Activated naive CD8-positive, alpha-beta T cell treated with anti-CD3 and anti-CD28 coated beads, Interleukin-2, amount 10 ng/mL, durations not matched to agents 7 days and 5 days (primary cell): ENCODE measurements at places on chromosomes 4 and X. TPM values are rescaled to one million over a fixed set of nuclear protein-coding genes. Genes with fewer than 3 reads are reported as not detected.

DNA sequence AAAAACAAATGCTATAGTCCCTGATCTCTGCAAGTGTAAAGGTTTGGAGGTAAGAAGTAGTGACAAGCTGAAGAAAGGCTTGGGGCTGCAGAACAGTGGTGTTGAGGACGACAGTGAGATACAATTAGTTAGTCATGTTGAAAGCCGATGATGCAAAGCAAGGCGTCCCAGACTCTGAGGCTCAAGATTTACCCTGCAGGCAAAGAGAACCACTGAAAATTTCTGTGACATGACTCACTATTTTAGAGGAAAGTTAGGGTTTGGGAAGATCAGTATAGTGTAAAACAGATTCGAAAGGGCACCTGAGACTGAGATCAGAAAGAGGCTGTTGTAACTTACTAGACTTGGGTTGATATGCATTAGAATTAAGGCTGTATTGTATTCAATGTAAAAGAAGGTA is 281.3 kb upstream of the FTHL17 start:
- no peak for DNase-seq

The VCX3B gene
- total RNA-seq = not detected

- DNase-seq = no peak
These were observed 5.6 kb upstream of the TEC start for GRCh38 chr4:48275247-48275646.

GRCh38 chrX:18016941-18017340 is 155.8 kb upstream of the RAI2 start:
- DNase-seq = no peak

GRCh38 chr4:23934915-23935314 is 45.1 kb upstream of the PPARGC1A start:
- DNase-seq = no peak

- DNase-seq = no peak
These were observed 4.7 kb downstream of the SRPX2 start for GRCh38 chrX:100648458-100649417.

DNA sequence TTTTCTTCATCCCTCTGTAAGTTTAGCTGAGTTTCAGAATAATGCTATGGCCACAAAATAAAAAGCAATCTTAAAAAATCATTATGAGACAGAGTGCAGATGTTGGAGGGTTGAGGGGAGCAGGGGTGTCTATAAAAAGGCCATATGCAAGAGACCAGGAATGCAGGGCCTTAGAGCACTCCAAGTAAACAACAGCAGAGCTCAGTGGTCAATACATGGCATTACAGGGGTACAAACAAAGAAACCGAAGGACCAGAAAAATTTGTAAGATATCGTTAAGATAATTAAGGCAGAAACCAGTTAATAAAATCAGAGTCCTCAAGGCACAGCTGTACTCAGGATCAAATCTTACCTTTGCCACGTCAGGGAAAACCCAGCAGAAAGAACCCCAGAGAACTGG is 28.4 kb upstream of the NDST3 start:
- no peak for DNase-seq

The ASB12 gene
- total RNA-seq = 0.22 TPM

- no peak for DNase-seq
These were observed at the start of gene TEX13C for GRCh38 chrX:125319646-125320521. TEX13C (plus strand) TSS chrX:125319871; CDS start chrX:125320120, 249 bp downstream.

The CTAG2 gene
- total RNA-seq = 17.1 TPM

DNA sequence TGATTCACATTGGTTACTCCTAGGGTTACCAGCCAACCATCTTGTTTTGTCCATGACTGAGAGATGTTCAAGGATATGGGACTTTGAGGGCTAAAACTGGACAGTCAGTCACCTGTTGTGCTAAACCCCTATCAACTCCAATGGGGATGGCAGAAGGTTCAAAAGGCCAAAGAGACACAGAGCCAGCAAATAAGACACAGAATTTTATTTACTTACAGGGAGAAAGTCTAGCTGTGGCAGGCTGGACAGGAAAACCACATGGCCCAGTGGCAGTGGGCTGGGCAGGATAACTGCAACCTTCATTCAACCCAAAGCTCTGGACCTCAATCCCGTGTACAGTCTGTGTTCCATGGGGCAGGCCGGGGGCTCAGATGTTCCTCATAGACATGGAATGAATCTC is 326.7 kb upstream of the RPS6KA3 start:
- DNase-seq = no peak

GRCh38 chr4:112060212-112060611 is 85.0 kb upstream of the FAM241A start:
- no peak for DNase-seq

DNA sequence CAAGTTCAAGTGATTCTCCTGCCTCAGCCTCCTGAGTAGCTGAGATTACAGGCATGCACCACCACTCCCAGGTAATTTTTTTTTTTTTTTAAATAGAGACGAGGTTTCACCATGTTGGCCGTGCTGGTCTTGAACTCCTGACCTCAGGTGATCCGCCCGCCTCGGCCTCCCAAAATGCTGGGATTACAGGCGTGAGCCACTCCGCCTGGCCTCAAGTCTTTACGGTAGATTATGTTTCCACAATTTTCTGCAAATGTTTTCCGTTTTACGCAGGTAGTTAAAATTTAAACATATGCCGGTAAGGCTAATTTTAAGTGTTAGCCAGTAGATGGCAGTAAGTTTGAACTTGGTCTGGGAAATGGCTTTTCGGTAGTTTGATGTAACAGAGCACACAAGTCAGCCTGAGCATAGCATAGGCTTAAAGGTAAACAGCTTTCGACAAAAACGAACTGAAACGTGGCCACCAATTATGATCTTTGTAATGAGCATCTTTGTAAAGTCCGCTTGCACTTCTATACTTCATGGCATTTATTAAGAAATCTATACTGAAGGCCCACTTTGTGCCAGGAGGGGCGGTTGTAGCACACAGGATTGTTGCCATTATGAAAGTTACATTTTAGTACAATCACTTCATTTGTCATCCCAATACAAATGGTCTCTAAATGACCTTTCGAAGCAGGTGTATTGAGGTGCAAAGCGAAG is 31.1 kb downstream of the CCKAR start:
- DNase-seq = peak; percentile 37

- peak; percentile 71 for DNase-seq
These were observed 612 bp downstream of the CPLX1 start for GRCh38 chr4:825063-825970.

The FAM9C gene
- not detected for total RNA-seq

- DNase-seq = no peak
These were observed 28.0 kb downstream of the PCGF3 start for GRCh38 chr4:733631-733980.

The NIPAL1 gene
- total RNA-seq = 1.1 TPM

The TMEM31 gene
- not detected for total RNA-seq

GRCh38 chrX:64580035-64580434 is 184.8 kb upstream of the MTMR8 start:
- DNase-seq = no peak

- no peak for DNase-seq
These were observed 121.4 kb upstream of the PDE5A start for GRCh38 chr4:119750048-119750447.

- DNase-seq = no peak
These were observed 34.4 kb upstream of the ACSL1 start for GRCh38 chr4:184860018-184860779.
